ENCODE measurements at places on chromosomes 1 and 21.

GRCh38 chr1:20259646-20260045 lies 31.0 kb upstream of the VWA5B1 start:
- no peak for DNase-seq

DNA sequence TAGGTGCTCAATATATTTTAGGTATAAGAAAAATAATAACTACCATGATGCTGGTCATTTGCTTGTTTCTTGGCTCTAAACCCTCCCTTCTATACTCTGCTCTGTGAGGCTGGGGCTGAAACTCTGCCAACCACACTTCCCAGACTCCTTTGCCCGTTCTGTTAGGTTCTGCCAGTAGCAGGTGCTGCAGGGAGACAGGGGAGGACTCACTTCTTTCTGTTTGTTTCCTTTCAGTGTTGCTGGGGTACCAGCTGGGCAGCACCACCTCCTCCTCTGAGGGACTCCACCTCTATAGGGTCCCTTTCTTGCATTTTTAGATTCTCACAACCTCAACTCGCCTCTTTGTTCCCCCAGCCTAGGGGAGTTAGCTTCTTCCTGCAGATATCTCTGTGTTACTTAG lies 17.0 kb upstream of the SH2D2A start:
- no peak for DNase-seq

DNA sequence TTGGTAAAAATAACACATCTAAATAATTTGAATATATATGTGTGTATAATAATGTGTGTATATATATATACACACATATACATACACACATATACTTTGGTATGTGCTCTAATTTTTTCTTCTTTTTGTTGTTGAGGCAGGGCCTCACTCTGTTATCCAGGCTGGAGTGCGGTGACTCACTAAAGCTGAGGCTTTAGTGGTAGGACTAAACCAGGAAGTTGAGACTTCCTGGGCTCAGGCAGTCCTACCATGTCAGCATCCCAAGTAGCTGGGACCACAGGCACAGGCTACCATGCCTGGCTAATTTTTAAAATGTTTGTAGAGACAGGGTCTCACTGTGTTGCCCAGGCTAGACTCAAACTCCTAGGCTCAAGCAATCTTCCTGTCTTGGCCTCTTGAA lies 46.7 kb upstream of the CXADR start:
- no peak for DNase-seq

DNA sequence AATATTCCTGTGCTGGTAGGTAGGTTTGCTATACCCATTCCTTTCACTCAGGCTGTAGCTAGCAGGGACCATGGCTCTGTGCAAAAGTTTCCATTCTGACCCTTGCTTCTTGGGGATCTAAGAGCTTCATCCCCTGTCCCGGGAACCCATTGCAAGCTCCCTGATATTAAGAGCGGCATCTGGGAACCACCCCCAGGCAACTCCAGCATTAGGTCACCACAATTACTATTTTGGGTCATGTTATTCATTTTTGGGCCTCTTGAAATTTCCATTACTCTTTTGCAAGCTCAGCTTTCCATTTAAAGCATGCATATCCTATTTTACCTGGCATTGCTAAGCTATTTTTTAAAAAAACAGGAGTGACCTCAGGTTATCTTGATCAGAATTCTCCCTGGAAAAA lies 22.1 kb upstream of the ACTRT2 start:
- no peak for DNase-seq

DNA sequence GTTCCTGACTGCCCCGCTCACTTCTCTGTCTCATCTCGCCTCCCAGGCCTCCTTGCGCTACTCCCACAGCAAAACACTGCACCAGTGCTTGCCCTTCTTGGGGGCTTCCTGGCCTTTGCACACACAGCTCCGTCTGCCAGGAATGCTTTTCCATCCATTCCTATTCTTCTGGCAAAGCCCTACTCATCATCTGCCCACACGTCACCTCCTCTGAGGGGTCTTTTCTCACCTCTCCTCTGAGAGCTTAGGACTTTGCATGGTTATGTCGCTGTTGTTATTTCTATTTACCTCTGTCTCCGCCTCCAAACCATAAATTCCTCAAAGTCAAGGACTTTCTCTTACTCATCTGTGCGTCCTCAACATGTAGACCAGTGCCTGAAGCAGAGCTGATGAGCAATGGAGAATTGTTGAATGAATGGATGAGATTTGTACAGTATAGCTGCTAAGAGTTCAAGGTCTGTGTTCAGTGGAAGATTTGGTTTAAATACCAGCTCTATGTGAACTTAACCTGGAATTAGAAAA lies 26.4 kb upstream of the BTG2 start:
- DNase-seq = no peak

DNA sequence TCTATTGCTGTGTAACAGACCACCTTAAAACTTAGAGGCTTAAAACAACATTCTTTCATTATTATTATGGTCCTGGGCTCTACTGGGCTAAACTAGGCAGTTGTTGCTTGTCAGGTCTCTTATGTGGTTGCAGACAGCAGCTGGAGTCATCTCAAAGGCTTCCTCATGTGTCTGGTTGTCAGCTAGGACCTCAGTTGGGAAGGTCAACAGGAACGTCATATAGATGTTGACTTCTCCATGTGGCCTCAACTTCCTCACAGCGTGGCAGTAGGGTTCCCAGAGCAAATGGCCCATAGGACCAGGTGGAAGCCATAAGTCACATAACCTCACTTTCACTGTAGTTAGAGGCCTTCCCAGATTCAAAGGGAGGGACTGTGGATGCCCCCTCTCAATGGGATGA lies 15.4 kb upstream of the MEF2D start:
- DNase-seq = no peak

GRCh38 chr1:235917267-235917811 lies 50.6 kb upstream of the LYST start:
- DNase-seq = peak; percentile 79

DNA sequence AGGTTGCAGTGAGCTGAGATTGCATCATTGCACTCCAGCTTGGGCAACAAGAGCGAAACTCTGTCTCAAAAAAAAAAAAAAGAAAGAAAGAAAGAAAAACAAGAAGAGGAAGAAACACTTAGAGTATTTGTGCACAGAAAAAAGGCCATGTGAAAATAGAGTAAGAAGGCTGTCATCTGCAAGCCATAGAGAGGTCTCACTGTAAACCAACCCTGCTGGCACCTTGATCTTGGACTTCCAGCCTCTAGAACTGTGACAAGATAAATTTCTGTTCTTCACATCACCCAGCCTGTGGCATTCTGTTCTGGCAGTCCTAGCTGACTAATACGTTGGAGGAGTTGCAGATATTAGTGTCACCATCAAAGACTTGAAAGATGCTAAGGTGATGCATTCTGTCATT lies 12.1 kb upstream of the ZDHHC18 start:
- no peak for DNase-seq

GRCh38 chr1:176696109-176696508 lies 233.1 kb downstream of the PAPPA2 start:
- DNase-seq = peak; percentile 87

GRCh38 chr1:229440851-229441537 lies 7.1 kb upstream of the ACTA1 start:
- DNase-seq = no peak

GRCh38 chr1:1461721-1462317 lies 9.7 kb upstream of the ATAD3B start:
- no peak for DNase-seq

- DNase-seq = no peak
These were observed 141.0 kb upstream of the TNR start for GRCh38 chr1:175884369-175884768.

GRCh38 chr21:25062061-25062460 lies 545.2 kb downstream of the MRPL39 start:
- DNase-seq = no peak

DNA sequence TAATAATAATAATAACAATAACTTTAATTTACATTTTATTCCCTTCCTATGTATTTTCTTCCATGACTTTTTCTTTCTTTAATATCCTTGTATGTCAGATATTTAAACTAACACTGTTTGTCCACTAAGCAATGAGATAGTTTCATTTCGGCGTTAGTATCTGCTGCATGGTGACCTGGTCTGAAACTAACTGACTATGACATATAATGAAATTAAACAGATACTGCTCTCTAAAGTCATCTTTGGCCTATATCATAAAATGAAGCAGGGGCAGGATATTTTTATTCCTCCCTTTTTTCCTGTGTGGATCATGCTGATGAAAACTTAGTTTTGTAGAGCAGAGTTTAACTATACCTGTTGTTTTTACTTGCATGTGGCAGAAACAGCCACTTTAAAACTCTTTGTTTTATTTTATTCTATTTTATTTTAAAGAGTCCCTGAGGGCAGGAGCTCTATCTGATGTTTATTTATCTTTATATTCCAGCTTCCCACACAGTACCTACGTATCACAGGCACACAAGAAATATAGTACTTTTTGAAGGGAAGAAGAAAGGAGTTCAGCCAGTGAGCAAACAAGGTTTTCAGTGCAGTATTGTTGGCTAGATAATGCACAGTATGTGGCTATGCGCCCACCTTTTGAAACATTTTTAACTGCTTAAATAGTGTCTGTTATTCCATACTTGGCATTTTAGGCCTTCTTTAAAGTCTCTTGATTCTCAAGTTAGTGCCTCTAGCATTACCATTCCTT lies 165.6 kb downstream of the PHTF1 start:
- no peak for DNase-seq

GRCh38 chr1:18537386-18538306 lies 56.9 kb downstream of the KLHDC7A start:
- no peak for DNase-seq

DNA sequence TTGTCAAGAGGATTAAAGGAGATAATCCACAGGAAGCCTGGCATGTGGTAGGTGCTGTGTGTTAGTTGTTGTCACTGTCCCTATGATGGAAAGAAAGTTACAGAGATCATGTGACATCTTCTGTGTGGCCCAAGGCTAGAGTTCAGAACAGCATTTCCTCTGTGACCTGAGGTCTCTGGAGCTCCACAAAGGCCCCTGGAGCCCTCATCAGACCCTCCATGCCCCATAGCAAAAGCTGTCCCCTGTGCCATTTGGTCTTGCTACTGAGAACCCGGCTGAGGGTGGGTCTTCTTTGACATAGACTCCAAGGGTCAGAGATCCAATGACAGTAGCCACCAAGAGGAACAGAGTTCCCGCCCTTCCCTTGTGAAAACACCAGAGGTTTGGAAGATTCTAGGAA lies 8.1 kb downstream of the CELA2B start:
- DNase-seq = no peak

DNA sequence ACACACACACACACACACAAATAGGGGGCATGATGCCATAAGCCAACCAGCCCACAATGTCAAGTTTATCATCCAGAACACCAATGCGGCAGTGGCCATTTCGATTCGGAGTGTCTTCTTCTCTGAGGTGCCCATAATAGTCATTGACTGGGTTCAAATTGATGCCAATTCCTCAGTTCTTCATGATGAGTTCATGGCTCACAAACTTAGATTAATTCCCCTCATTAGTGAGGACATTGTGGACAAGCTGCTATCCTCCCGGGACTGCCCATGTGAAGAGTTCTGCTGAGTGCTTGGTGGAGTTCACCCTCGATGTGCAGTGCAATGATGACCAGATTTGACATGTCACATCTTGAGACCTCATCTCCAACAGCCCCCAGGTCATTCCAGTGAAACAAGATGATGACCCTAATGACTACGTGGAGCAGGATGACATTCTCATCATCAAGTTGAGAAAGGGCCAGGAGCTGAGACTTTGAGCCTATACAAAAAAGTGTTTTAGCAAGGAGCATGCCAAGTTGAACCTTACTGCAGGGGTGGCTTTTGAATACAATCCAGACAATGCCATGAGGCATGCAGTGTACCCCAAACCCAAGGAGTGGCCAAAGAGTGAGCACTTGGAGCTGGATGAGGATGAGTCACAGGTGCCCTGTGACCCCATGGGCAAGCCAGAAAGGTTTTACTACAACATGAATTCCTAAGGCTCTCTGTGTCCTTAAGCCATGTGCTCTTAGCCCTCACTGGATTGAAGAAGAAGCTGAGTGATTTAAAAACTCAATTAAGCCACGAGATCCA lies 211.6 kb upstream of the SAMSN1 start:
- no peak for DNase-seq

GRCh38 chr1:204335533-204335932 lies 24.2 kb downstream of the PLEKHA6 start:
- no peak for DNase-seq

DNA sequence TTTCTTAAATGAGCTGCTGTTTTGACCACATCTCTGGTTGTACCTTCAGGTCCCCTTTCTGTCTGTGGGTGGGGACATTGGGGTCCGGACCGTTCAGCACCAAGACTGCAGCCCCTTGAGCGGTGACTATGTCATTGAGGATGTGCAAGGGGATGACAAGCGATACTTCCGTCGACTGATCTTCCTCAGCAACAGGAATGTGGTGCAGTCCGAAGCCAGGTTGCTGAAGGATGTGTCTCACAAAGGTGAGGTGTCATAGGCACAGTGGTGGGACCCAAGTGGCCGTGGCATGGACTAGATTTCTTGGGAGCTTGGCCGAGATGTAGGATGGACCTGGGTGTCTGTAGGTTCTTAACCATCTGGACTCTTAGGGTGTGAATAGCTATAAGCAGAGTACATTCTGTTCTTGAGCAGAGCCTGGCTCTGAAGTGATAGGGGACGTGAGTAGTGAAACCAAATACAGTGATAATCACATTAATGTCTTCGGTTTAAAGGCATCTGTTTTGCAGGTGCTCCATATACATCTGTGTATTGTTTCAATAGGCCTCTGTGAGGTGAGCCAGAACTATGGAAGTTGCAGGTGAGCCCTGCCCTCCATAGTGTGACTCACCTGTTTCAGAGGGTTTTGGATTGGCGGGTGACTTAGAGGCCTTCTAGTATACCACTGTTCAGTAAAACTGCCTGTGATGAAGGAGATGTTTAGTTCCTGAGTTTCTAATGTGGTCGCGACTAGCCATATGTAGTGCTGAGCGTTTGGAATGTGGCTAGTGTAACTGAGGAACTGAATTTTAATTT lies 6.4 kb downstream of the METTL13 start:
- no peak for DNase-seq

- DNase-seq = no peak
These were observed 227.1 kb downstream of the LRRC7 start for GRCh38 chr1:69794831-69795230.

DNA sequence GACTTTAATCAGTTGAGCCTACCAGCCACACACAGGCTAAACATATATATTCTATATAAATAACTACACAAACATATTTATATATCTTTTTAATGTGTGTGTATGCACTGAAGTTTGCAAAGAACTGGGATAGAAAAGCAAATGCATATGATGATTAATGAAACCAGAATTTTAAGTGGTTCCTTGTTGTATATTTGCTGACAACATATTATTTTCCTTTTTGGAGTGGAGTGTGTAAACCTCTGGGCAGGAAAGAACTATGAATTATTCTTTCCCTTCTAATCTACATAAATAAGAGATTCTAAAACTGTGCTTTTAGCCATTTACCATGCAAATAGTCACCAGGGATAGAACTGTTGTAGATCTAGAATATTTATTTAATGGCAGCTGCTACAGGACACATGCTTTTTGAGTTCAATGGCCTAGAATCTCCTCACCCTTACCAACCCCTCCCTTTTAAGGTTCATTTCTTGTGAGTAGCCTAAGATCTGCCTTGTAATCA lies 187.6 kb downstream of the BACH1 start:
- DNase-seq = no peak

DNA sequence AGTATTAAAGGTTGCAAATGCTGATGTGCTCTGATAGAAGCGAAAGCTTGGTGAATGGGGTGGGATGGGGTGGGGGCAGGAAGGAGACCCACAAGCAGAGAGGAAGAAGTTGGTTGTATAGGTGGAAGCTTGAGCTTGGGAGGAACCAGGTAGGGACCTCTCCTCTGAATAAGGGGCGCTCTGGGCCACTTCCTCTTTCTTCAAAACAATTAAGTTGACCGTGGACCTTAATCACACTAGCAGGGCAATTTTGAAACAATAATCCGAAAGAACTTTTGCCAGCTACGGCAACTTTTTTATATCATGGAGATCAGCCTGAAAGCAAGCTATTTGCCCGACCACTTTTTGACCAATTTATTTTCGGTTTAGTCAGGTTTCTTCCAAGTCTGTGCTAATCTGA lies 1.9 kb upstream of the DYRK1A start:
- no peak for DNase-seq

All from renal pelvis (tissue), 12 donors.